ENCODE measurements at places on chromosomes 5 and 9. TPM values are rescaled to one million over a fixed set of nuclear protein-coding genes. Genes with fewer than 3 reads are reported as not detected.

Gene HTR1A
- total RNA-seq = 18.2 TPM

Gene HTR4
- total RNA-seq = 0.16 TPM

Gene TERT
- total RNA-seq = not detected

Gene CBY3
- not detected for total RNA-seq

Gene FSTL4
- total RNA-seq = 0.62 TPM

Measured in occipital lobe (tissue), 3 donors.